Muscle of leg (tissue), 16 donors: ENCODE measurements at places on chromosomes 7 and 10. TPM values are rescaled to one million over a fixed set of nuclear protein-coding genes. Genes with fewer than 3 reads are reported as not detected.

Gene SEC23IP
- total RNA-seq: 23.0 TPM

Gene CXCL12
- 126 TPM for total RNA-seq

Gene GIMAP7
- 5.9 TPM for total RNA-seq

Gene CTAGE4
- total RNA-seq: 0.09 TPM

Gene MALRD1
- total RNA-seq: 2.7 TPM

Gene AOC1
- total RNA-seq: 0.04 TPM

Gene GRID1
- 2.7 TPM for total RNA-seq

Gene LMOD2
- 86.1 TPM for total RNA-seq

Gene SH2B2
- total RNA-seq: 4.4 TPM

Gene CYP3A4
- total RNA-seq: 0.04 TPM
